T1000 (cell line): ENCODE measurements at places on chromosomes 4 and X.

- no peak for DNase-seq
Observed at GRCh38 chr4:10655968-10656367, 28.6 kb downstream of the CLNK start.

GRCh38 chr4:14880805-14881204 is 121.5 kb upstream of the CPEB2 start:
- no peak for DNase-seq

DNA sequence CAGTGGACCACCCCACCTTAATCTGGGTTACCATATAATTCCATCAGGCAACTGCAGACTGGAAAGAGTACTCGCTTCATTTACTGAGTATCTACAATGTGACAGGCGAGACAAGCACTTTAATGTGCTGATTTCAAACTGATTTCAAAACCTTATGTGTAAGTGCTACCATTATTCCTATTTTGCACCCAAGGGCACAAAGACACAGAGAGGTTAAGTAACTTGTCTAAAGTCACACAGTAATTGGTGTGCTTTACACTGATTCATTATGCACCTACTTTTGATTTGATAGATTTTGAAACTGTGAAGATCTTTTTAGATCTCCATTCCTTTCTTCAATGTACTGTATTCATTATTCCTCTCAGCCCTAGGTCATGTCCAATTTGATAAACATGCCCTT is 192.4 kb downstream of the MGST2 start:
- DNase-seq, result no peak

DNA sequence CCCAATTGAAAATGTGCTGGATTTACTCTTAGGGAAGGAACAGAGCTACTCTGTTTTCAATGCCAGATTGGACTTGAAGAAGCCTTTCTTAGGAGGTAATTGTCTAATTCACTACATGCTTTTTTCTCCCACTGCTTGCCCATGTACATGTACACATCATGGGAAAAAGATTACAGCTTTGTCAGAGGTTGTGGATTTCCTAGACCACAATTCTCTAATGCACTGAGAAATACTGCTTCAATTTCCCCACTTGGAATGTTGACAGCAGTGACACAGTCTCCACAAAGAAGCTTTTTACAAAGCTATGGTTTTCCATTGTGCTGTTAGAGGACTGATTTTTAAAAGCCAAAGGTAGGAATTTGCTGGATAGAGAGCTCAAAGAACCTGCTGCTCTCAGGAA is 19.5 kb downstream of the ZAR1 start:
- DNase-seq, result no peak

DNA sequence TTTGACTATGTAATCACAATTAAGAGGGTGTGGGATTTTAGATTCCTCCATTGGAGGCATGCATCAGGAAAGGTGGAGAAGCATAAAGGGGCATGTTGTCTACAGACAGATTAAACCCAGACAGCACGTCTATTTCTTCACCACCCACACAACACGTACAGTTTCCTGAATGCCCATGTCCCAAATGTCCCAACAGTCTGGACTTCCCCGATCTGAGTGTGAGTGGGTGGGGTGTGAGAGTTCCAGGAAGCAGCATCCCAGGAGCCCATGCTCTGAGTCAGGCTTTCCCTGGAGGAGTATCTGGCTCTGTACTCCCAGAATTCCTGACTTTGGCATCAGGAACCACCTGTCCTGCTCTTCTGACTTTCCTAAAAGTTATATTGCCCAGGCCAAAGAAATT is 30.8 kb upstream of the NDP start:
- no peak for DNase-seq

DNA sequence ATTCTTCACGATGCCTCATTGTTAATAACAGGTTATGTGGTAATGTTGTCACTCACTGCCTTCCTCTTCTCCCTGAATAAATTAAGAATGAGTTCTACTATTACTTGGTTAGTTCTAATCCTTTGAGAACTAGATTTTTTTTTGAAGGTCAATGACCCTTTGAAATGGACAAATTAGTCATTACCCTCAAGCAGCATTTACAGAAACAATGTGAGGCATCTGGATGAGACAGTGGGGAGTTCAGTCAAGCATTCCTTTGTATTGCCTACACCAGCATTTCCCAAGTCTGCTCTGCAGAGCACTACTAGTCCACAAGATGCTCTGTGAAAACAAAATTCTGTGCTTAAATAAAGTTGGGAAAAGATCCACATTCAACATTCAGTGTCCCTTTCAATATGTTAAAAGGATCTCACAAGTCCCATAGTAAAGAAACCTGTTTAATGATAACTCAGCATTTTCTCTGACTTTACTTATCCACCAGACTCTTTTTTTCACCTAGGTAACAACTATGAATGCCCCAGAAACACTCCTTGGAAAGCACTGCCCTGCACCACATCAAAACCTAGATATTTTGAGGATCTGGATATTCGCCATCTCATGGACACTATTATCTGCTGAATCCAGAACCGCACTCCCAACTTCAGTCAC is 60.6 kb downstream of the CHRDL1 start:
- DNase-seq, result no peak

DNA sequence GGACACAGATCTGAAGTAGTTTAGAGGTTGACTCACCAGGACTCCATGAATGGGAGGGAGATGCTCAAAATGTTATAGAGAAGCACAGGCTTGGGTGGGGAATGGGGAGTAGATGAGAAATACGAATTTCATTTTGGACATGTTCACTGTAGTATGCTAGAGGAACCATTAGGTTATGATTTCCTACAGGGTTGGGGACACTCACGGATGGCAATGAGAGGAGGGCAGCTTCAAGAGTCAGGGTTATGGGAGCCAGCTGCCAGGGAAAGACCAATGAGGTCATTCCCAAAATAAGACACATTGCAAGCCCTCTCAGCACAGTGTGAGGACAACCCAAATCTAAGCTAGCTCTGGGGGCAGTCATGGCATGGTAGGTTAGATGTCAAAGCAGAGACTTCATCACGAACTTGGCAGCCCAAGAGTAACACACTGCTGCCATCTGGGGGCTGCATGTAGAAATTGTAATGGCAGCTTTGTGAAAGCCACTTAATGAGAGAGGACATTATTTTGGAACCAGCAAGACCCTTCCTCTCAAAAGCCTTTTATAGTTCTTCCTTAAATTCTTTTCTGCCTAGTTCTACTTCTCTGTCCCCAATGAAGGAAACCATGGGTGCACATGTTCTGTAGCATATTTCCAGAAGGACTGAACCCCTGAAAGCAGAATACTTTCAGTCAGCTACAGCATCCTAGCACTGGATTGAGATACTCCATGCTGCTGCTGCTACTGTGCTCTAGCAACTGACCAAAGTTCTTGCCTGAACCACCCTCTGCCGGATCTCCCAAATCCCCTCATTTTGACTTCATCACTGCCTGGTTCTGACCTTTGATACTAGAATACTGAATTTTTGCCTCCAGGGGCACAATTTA is 16.2 kb upstream of the ZCCHC12 start:
- peak; percentile 0 for DNase-seq

DNA sequence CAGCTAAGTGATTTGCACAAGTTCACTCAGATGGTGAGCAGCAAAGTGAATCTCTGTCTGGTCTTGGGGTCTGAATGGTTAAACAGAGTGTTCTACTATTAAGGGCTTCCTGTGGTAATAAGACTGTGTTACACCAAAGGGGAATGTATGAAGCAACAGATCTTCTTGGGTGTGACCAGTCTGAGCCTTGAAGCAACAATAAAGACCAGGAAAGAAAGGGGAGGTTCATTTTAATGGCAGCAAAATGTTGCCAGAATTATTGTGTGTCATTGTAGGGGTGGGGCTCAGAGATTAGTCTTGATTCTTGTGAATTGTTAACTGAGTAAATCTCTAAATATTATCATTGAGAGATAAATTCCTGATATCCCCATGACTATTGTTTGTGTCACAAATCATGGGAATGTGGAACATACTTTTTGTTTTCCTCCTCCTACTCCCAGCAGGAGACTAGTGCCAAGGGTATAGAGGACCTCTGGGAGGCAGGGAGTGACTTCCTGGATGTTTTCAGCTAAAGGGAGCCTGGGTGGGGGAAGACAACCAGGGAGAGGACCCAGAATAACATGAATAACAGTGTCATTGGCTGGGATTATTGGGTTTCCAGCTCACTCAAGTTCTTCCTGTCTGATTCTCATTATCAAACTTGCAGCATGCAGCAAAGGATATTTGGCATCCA is 141.4 kb upstream of the PAK3 start:
- no peak for DNase-seq
